ENCODE measurements at places on chromosomes 2 and 18.

- DNase-seq: no peak
Measured at GRCh38 chr2:176151442-176152287, at the start of gene HOXD4. Gene HOXD4, plus strand, starts transcription at chr2:176151550. Its CDS starts 84 bp downstream, at chr2:176151634.

DNA sequence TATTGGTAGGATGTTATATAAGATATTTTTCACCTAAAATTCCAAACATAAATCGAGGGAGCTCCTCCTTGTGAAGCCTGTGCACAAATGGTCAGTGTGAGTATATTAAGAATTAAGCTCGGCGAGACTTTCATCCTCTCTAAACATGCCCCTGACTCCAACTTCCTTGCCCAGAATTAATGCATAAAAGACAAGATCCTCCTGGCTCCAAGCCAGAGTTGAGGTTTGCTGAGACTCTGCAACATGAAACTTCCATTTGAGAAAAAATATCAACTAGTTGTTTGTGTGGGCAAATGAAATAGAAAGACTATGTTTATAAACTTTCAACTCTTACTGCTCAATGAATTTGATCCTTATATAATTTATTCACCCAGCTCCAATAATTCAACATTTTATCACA, 68.1 kb downstream of the CCDC178 start:
- no peak for DNase-seq

DNA sequence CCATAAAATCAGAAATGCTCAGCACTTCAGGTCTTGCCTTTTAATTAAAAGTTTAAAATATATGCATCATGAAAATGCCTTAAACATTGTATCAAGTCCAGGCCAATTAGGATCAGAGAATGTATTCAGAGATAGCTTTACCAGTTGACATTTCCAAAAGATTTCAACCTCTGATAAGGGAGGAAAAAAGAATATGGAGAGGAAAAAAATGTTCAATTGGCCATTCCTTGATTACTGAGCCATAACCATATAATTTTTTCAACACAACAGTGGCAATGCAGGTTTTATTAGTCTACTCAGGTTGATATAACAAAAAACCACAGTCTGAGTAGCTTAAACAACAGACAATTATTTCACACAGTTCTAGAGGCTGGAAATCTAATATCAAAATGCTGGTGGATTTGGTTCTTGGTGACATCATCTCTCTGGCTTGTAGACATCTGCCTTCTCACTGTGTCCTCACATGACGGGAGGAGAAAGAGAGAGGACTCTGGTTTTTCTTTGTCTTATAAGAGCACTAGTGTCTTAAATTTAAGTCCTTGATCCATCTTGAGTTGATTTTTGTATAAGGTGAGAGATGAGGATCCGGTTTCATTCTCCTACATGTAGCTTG, 111.9 kb downstream of the IRS1 start:
- no peak for DNase-seq

GRCh38 chr18:13621886-13622619, 104.3 kb downstream of the FAM210A start:
- no peak for DNase-seq

GRCh38 chr2:74632209-74632938, 15.8 kb downstream of the M1AP start:
- no peak for DNase-seq

DNA sequence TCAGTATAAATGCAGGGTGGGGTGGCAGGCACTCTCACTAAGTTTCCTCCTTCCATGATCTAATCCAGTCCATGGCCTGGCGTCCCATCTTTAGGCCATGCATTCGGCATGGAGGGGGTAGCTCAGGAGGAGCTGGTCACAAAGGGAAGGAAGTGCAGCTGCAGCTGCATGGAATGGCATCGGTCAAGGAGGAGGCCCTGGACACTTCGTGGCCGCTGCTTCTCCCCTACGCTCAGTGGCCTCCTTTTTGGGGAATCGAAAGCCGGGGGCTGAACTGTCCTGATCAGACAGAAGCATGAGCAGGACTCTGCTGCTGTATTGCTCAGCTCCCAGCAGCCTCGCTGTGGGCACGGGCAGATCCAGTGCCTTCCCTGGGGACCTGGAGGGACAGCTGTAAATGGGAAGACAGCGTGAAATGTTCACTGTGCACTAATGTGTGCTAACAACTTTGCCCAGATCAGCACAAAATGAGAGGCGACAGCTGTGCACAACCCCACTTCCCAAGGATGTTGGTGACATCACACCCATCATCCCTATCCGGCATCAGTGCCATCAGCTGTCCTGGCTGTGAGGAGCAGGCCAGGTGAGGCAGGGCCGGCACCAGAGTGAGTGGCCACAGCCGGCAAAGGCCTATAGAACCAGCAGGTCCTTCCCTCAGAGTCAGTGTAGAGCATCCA, 520.1 kb upstream of the RAB6C start:
- DNase-seq: no peak

DNA sequence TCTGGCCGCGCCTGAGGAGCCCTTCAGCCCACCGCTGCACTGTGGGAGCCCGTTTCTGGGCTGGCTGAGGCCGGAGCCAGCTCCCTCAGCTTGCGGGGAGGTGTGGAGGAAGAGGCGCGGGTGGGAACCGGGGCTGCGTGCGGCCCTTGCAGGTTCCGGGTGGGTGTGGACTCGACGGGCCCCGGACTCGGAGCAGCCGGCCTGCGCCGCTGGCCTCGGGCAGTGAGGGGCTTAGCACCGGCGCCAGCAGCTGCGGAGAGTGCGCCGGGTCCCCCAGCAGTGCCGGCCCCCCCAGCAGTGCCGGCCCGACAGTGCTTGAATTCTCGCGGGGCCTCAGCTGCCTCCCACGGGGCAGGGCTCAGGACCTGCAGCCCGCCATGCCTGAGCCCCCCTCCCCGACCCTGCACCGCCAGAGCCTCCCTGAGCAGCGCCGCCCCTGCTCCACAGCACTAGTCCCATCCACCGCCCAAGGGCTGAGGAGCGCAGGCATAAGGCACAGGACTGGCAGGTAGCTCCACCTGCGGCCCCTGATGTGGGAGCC, 534.2 kb downstream of the ZNF804A start:
- DNase-seq: no peak

GRCh38 chr2:137048455-137048854, 283.1 kb downstream of the THSD7B start:
- DNase-seq: no peak

- DNase-seq: no peak
Measured at GRCh38 chr18:13392899-13393298, 174.3 kb downstream of the LDLRAD4 start.

DNA sequence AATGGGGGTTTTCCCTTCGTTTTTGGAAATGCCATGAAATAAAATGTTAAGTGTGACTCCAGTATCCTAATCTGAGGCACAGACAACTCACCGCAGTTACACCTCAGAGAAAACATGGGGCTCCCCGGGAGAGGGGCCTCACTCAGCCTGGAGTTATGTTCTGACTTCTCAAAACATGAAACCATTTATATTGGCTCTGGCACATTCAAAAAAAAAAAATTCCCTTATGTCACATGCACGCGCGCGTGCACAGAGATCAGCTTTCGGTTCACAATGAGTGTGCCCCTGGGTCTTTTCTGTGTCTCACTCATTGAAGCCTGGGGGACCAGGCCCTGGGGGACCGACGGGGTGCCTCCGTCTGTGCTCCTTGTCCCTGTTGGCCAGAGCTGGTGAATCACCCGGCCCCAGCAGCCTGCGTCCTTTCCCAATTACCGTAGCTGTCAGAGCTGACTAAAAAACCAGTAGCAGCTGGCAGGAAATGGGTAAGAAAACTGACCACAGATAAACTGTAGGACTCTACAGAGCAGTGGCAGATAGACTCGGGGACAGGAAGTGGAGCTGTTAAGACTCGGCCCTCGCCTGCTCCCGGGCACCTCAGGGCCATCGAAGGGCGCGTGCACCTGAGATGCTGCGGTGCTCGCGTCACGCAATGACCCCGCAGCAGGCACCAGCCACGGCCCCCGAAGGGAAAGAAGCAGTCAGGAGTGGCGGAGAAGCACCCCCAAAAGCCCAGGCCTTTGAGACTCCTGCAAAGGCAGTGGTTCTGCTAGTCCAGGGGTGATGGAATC, 138.3 kb upstream of the ID2 start:
- DNase-seq: no peak

DNA sequence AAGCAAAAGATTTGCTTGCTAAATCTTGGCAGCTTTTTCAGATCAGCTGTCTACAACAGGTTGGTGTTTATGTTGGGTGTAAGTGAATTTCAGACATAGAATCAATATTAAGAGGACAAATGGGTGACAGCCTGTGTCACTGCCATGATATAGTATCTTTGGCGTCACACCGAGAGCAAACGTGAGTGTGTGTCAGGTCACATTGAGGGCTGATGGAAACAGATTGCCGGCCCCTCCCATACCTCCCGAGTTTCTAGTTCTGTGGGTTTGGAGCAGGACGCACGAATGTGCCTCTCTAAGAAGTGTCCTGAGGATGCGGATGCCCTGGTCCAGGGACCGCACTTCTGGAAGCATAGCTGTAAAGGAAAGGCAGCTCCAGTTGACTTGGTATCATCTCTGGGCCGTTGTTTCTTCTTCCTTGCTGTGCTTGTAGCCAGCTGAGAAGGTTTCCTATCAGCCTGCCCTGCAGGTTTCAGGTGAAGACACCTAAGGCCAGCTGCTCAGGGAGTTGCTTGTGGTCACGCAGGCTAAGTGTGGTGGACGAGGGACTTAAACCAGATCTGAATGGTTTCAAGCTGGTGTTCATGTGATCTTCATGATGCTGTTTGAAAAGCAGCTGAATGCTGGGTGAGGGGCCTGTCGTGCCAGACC, 6.4 kb downstream of the AGAP1 start:
- no peak for DNase-seq

- no peak for DNase-seq
Measured at GRCh38 chr2:174570318-174570958, 27.2 kb downstream of the WIPF1 start.

DNA sequence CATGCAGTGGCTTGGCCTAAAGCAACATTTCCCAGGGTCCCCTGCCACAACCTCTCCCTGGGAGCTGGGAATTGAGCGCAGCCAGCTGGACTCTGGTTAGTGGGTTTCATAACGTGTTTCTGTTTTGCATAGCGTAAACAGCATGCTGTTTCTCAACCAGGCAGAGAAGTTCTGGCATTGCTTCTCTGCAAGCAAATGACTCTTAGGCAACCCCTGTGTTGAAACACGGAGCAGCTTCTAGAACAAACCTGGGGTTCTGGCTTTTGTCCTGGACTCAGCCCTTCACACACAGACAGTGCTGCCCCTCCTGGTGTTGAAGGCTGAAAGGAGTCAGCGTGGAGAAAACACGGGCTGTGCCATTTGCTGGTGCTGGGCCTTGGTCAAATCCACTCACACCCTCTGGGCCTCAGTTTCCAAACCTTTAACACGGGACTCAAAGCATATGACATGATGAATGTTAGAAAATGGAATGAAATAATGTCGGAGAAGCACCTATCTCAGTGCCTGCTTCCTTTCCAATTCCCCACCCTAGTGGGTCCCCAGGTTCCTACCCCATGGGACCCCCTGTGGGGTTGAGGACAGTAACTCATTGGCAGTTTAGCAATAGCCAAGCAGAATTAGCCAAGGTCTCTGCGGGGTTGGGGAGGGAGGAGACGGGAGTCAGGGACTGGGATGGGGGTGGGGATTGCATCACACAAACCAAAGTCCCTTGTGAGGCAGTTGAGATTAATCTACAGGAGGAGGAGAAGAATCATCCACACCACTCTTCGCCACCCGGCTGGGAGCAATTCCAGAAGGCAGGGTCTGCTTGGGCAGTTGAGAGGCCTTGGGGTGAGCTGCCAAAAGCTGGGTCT, 30.2 kb upstream of the IL1R2 start:
- DNase-seq: peak; percentile 63

GRCh38 chr2:1781291-1782080, 37.2 kb upstream of the PXDN start:
- DNase-seq: no peak

DNA sequence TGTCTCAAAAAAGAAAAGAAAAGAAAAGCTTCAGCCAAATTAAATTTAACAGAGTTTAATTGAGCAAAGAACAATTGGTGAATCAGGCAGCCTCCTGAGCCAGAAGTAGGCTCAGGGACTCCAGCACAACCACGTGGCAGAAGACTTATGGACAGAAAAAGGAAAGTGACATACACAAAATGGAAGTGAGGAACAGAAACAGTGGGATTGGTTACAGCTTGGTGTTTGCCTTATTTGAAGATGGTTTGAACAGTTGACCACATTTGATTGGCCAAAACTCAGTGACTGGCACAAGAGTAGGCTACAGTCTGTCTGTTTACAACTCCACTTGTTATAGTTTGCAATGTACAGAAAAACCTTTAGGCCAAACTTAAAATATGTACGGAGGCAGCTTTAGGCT, 83.1 kb downstream of the SOCS6 start:
- DNase-seq: no peak

GRCh38 chr18:32847691-32848090, 74.9 kb upstream of the KLHL14 start:
- DNase-seq: no peak

GRCh38 chr2:96156011-96156820, 11.0 kb upstream of the DUSP2 start:
- DNase-seq: no peak

- DNase-seq: no peak
Measured at GRCh38 chr2:903223-903900, 47.3 kb upstream of the SNTG2 start.

DNA sequence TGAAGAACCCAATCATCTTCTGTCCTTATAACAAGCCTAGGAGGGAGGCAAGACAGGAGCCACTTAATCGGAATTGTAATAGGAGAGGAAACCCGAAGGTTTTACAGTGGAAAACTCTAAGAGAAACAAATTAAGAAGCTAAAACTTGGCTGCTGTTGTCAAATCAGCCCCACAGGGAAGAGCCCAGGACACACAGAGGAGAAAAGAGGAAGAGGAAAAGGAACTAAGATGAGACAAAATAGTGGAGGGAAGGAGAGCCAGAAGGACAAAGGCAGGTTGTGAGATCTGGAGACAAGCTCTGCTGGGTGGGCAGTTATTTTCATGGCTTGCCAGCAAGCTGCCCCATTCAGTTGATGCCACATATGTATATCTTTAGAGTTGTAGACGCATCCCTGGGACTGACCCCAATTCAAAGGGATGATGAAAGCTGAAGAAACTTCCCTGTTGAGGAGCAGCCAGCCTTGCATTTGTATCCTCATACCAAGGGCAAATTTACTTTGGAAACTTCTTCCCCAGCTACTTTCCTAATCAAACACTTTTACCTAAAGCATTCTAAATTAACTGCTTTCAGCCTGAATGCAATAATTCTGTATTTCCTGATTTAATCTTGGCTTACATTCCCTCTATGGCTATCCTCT, 499.8 kb upstream of the MEIS1 start:
- no peak for DNase-seq
